Left lung (tissue), 14 donors: ENCODE measurements at places on chromosomes 2 and 18. TPM values are rescaled to one million over a fixed set of nuclear protein-coding genes. Genes with fewer than 3 reads are reported as not detected.

SLC8A1 gene
- 29.9 TPM for total RNA-seq

GRCh38 chr18:49819823-49820671 is 6.7 kb upstream of the ACAA2 start:
- DNase-seq: peak; percentile 41
- H3K36me3 ChIP-seq: no peaks in the 10 kb centered on the region

DNA sequence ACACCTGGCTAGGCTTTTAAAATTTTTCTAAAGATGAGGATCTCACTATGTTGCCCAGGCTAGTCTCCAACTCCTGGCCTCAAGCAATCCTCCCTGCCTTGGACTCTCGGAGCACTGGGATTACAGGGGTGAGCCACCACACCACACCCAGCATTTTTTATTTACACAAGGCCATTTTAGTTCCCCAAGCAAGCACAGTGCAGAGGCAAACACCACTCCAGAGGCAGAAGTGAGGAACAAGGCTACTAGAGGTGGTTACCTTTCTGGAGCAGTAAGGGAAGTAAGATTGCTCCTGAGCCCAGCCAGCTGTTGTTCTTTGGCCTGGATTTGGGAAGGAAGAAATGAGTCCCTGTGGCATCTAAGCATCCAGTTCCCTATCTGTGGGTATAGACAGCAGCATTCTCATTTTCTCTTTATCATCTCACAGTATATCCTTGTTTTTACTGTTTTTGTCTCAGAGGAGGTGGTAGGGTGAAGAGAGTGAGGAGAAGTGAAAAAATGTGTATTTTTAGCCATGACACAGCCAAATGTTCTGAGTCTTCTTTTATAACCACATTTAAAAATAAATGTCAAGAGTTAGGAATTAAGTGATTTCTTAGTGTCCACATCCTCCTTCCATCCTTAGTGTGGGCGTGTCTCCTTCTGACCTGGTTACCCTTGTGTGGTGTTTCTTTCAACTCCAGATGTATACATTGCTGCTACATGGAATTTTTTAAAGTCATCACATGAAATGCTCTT is 10.5 kb upstream of the TTC39C start:
- no peak overlapping the region for H3K27ac ChIP-seq
- no peak for DNase-seq
- no peaks in the 10 kb centered on the region for H3K36me3 ChIP-seq
- no peaks in the 10 kb centered on the region for H3K27me3 ChIP-seq

DNA sequence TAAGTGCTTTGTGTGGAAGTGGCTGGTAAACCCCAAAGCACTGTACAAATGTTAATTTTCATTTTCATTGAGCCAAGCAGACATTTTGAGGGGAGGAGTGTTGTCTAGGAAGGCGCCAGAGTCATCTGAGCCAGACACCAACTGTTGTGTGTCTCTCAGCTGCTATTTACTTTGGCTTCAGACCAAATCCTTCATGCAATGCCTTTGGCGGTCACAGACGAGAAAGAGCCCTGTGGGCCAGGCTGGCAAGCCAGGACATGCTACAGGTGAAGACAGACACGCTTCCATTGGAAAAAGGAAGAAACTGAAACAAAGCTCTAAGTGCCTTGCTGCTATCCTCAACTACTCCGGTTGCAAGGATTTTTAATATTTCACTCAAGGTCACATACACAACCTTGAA is 115.4 kb upstream of the CDC42EP3 start:
- H3K4me1 ChIP-seq: no peaks in the 10 kb centered on the region
- H3K4me3 ChIP-seq: no peak overlapping the region
- no peaks in the 10 kb centered on the region for H3K27me3 ChIP-seq
- H3K36me3 ChIP-seq: no peaks in the 10 kb centered on the region

SLC19A3 gene
- 10.7 TPM for total RNA-seq

GRCh38 chr2:101121174-101121573 is 30.0 kb downstream of the TBC1D8 start:
- no peak overlapping the region for H3K27ac ChIP-seq
- H3K27me3 ChIP-seq: no peaks in the 10 kb centered on the region
- no peaks in the 10 kb centered on the region for H3K36me3 ChIP-seq
- DNase-seq: no peak

LRP2 gene
- 34.6 TPM for total RNA-seq

GRCh38 chr2:237864940-237865622 is 5.7 kb downstream of the RAMP1 start:
- H3K27ac ChIP-seq: no peak overlapping the region
- no peak overlapping the region for H3K4me3 ChIP-seq
- DNase-seq: no peak
- H3K27me3 ChIP-seq: peaks cover 51% of the 10 kb centered on the region
- H3K4me1 ChIP-seq: peaks cover 6% of the 10 kb centered on the region

ELOA2 gene
- total RNA-seq: not detected

DNA sequence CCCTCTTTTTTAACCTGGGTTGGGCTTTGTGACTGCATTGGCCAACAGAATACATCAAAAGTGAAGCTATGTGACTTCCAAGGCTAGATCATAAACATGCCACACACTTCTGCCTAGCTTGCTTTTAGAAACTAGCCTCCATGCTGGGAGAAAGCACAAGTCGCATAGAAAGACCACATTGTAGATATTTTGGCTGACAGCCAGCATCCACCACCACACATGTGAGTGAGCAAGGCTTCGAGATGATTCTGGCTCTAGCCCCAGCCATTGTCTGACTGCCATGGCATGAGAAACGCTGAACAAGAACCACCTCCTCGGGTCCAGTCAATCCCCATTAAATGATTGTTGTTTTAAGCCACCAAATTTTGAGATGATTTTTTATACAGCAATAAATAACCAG is 66.8 kb upstream of the STPG4 start:
- DNase-seq: no peak
- no peak overlapping the region for H3K4me3 ChIP-seq
- H3K27ac ChIP-seq: no peak overlapping the region
- no peaks in the 10 kb centered on the region for H3K36me3 ChIP-seq
